ENCODE measurements at places on chromosomes 2 and 18.

- DNase-seq: no peak
These were observed 8.8 kb downstream of the COPS9 start for GRCh38 chr2:240127191-240127750.

GRCh38 chr2:173590276-173590861, 235.7 kb downstream of the CDCA7 start:
- DNase-seq: no peak

- DNase-seq: no peak
These were observed 370 bp upstream of the ZNF804A start for GRCh38 chr2:184598002-184598315.

DNA sequence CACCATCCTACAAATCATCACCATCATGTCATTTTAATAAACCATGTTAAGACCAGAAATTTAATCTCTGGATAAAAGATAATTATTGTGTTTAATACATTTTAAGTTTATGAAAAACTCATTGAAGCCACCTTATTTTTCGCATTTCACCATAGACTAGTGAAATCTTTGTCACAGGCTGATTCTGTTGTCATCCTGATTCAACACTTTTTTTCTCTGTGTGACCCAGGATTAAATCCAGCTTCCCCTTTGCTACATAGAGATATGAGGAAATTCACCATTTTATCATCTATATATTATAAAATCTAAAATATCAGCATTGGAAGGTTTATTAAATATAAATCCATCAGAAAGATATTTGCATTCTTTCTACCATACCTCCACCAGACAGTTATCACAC, 29.2 kb upstream of the MRO start:
- no peak for DNase-seq

- DNase-seq: no peak
These were observed 90.4 kb upstream of the NOSTRIN start for GRCh38 chr2:168712053-168712452.

DNA sequence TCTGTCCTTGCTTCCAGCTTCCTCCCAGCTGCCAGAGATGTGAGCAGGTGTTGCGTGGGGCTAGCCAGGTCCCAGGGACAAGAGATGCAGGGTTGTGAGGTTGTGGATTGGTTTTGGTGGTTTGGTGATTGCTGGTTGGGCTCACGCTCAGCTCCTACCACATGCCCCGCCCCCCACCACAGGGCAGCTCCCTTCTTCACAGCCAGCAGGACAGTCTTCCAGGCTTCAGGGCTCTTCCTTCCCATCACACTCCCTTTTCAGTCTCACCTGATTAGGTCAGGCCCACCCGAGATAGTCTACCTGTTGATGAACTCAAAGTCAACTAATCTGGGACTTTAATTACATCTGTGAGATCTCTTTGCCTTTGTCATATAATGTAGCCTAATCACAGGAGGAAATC, 52.0 kb upstream of the GLI2 start:
- DNase-seq: no peak

DNA sequence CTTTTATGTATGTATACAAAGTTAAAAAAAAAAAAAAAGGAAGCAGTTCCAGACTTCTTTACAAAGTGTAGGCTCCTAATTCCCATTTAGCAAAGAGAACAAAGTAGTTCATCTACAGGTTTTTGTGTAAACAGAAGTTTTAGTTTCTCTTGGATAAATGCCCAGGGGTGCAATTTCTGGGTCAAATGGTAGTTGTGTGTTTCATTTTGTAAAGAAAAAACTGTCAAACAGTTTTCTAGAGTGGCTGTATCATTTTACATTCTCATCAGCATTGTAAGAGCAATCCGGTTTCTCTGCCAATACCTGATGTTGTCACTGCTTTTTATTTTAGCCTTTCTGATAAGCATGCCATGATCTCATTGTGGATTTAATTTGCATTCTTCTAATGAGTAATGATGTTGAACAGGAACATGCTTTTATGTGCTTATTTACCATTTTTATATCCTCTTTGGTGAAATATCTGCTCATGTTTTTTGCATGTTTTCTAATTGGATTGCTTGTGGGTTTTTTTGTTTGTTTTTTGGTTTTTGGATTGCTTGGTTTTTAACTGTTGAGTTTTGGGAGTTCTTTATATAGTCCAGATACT, 16.6 kb upstream of the PSME4 start:
- DNase-seq: no peak

DNA sequence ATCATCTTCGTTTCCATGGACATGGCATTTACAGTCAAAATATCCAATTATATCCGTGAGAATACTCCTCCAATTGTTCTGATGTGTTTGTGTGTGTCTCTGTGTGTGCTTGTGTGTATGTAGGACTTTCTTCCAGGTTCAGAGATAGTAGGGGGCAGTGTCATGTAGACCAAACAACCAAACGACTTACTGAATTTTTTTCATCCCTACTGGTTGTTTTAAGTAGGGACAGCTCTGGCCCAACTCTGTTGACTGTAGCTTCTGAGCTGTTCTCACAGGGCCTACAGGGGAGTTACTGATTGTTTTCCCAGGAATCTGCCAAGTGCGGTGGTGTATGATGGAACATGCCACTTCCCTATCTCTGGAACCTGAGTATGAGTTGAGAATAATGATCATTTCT, 69.6 kb downstream of the ETAA1 start:
- no peak for DNase-seq

DNA sequence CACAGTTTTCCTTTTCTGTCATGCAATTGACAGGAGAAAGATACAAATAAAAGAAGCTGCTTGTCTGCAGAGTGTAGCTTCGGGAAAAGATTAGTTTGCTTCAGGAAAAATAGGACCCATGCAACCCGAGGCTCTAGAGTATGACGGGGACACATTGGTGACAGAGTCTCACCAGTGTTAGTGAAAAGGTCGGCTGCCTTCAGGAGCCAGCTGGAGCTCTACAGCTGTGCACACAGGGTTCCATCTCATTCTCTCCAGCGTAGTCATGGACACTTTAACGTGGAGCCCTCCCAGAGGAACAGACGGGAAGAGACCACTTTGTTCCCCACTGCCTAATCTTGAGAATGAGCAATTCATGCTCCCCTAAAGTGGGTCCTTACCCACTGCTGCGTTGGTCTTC, 42.9 kb downstream of the FECH start:
- DNase-seq: no peak

GRCh38 chr18:74519320-74520095, 14.8 kb upstream of the CNDP1 start:
- no peak for DNase-seq

DNA sequence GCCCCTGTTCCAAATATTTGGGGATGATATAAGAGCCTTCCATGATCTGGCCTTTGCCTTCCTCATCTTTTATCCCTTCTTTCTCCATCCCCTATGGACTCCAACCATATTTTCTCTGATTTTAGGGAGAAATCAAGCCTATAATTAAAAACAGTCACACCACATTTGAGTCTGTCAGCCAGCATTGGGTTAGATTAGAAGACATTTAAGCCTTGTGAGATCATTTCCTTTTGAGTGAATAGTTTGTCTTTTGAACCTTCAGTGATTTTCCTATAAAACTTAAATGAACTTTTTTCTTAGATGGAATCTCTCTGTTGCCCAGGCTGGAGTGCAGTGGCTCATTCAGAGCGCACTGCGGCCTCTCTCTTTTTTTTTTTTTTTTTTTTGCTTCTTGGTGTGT, 7.6 kb upstream of the C18orf32 start:
- no peak for DNase-seq

DNA sequence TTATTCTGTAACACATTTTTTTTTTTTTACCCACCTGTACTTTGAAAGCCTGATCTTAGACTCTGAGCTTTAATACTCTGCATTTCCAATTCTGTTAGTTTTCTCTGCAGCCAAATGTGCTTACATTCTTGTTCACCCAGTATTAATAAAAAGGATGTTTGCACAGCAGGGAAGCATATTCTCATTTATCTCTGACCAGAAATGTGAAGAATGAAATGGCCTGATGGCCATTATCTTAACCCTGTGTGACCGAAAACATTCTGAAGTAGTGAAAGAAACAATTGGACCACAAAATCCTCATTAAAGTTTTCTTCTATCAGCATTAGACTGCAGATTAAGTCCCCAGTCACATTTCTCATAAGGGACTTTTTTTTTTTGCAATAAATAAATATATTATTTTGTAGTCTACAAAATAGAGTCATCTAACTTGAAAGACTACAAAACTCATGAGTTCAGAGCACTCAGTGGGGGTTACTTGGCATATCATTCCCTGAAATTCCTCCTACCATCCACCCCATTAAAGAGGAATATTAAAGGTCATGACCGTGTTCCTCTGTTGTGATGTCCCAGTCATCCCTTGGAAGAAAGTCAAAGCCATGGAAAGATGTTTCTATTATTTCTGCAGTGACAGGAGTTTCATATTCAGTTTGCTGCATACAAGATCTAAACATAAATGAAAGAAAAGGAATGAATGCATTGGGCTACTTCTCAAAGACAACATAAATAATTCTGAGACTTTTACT, 364.4 kb downstream of the RND3 start:
- no peak for DNase-seq

DNA sequence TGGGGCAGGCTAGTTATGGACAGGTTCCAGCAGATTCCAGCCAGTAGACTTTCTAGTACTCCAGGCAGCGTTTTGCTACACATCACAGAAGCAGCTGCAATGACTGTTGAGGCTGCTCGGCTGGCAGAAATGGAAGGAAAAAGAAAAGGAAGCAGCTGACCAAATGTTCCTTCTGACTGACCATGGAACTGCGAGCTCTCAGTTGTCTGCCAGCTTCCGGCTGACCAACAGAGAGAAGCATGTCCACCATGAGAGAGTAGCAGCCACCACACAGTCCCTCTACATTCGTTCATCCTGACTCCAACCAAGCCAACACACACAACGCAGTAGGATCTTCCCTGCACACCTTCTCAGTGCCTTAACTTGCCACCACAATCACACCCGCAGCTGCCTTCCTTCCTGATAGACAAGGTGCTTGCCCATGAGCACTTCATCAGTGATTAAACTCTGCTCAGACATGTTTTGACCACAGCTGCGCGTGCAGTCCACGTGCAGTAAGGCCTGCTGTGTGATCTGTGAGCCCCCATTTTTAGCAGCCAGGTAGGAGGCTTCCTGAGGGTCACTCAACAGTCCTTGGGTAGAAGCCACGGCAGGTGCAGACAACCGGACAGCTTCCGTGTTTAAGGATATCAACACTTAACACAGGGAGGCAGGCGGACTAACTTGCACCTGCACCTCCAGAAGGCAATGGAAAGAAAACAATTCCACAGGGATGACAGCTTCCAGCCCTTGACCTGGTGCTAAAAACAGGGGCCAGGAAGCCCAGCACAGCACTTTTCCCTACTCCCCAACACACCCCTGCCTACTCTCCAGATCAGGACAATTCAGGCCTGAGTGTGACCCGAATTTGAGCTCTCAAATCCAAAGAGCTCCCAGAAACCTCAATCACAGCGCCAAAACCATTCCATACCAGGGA, 996 bp downstream of the TGFBRAP1 start:
- peak; percentile 5 for DNase-seq

Data from stimulated activated CD4-positive, alpha-beta T cell treated with anti-CD3 and anti-CD28 coated beads, Interleukin-4, amount 100 ng/mL, for 4 hours (primary cell).